Hippocampal formation (tissue), 2 donors: ENCODE measurements at places on chromosomes 4 and X.

DNA sequence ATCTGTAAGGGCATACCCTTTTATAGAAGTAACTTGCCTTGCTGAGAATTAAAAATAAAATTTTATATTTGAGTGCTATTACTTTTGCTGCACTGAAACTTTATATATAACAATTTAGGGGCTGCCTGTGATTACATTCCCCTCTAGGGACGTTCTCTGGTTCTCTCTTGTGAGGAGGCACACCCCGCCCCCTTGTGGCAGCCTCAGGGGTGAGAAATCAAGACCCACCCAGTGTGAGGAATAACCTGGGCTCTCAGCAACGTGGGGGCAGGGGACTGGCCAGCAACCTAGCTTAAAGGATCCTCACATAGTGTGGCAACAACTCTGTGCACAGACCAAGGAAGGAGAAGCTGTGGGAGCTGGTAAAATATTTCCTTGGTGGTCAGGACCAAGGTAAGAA is 43.7 kb downstream of the MAGEA9 start:
- no peak for DNase-seq

DNA sequence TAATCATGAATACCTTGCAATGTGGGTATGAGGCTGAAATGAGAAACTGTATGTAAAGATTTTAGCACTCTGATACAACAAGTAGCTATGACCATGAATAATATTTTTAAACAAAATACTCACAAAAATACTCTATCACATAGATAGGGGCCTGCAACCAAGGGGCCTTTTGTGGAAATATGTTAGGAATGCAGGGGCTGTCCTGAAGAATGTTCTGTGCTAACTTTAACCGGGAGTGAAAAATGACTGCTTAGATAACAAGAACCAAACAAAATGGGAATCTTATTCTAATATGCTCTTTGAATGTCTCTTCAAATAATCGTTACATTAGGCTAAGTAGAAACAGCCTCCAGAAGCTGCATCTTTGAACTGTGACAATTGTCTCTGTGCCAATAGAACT is 37.9 kb upstream of the GYPA start:
- DNase-seq = no peak

DNA sequence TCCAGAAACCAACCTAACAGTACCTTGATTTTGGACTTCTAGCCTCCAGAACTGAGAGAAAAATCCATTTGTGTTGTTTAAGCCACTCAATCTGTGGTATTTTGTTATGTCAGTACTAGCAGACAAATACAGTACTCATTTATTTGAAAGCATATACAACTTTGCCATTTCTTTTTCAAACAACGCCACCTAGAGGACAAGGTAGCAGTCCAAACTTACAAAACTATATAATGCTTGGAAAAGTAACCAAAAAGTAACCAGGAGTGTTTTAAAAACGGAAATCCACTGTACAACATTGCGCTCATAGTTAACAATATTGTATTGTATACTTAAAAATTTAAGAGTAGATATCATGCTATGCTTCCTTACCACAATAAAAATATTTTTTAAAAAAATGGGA is 37.0 kb upstream of the FGF13 start:
- no peak for DNase-seq

GRCh38 chr4:150394046-150394445 is 187.9 kb upstream of the MAB21L2 start:
- DNase-seq = no peak

- no peak for DNase-seq
Observed at GRCh38 chrX:68492583-68492982, 6.3 kb upstream of the YIPF6 start.

DNA sequence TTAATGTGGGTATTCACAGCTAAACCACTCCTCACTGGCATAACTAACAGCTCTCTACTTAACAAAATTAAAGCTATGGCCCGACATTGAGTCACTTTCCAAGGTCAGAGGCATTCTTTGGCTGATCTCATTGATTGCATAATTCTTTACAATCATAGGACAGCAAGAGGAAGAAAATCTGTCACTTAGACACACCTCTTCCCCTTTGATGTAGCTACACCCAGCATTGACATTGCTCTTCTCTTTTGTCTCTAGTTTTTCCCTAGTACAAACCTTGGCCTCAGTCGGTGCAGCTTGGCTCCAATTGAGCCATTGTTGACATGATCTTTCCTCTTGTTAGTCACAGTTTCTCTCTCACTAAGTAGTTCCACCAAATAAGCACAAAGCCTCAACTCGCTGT is 313.3 kb upstream of the ACTRT1 start:
- DNase-seq = no peak

DNA sequence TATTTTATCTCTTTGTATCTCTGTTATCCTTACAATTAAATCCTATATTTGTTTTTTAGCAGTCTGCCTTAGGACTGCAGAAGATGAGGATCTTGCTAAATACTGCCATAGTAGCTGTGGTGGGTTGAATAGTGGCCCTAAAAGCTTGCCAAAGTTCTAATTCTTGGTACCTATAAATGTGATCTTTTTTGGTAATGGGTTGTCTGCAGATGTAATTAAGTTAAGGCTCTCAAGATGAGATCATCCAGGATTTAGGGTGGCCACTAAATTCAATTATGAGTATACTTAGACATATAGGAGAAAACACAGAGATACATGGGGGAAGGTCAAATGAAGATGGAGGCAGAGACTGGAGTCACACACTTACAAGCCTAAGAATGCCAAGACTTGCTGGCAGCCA is 1753.7 kb downstream of the RPA4 start:
- DNase-seq = no peak

- no peak for DNase-seq
Observed at GRCh38 chr4:189147005-189147929, 793.4 kb upstream of the FRG1 start.

DNA sequence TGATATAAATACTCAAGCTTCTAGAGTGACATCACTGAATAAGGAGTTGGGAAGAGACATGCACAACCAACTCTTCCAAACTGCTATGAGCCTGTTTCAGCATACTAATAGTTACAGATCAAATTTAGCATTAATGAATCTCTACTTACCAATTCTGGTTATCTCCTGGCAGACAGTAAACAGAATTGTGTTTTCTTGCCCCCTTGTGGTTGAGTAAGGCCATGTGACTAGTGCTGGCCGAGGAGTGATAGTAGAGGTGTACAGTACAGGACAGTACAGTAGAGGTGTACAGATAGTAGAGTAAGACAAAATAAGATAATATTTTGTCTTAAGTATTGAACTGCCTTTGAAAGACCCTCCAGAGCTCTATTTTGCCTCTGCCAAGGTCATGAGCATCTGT is 681.4 kb downstream of the GABRG1 start:
- DNase-seq = no peak

DNA sequence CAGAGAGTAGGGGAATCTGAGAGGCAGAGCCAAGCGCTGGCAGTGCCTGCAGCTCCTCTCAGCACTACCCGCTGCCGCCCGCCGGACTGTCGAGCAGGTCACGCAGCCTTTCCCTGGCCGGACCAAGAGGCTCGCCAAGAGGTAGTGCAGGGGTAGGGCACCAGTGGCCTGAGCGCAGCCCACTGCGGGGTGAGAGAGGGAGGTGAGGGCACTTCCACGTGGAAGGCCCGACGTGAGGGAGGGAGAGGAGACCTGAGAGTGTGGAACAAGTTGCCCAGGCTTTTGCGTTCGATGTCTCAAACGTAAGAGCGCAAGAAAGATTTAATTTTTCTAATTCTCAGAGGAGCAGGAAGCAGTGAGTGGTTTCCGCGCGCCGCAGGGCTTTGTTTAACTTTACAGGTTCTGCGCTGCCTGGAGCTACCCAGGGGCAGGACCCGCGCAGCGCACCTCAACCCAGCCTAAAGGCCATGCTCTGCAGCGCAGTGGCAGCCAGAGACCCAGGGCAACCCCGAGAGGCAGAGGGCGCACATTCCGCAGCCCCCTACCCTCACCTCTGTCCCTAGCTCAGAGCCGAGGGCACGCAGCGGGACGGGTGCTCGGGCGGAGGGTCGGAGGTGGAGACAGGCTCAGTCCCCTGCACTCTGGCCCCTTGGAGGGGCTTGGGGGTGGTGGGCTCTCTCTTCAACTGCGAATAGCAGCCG is 14.9 kb downstream of the ARHGAP36 start:
- DNase-seq = no peak

GRCh38 chr4:1872870-1873269 is 1.7 kb downstream of the NSD2 start:
- DNase-seq = no peak

DNA sequence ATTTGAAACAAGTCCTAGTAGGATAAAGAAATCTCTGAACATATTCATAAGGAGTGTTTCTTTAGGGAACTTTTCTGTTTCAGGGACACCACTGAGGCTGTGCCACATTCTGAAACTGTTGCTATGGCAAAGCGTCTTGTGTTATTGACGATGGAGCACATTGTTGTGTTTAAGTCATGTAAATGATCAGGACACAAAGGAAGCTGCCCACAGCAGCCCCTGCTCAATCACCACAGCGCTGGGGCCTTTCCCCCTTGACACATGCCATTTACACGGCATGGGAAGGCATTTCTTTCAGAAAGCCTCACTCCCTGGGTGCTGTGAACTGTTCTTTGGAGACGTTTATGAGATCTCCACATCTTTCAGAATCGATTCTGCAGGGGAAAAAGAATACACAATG is 39.8 kb upstream of the MID1 start:
- DNase-seq = no peak

DNA sequence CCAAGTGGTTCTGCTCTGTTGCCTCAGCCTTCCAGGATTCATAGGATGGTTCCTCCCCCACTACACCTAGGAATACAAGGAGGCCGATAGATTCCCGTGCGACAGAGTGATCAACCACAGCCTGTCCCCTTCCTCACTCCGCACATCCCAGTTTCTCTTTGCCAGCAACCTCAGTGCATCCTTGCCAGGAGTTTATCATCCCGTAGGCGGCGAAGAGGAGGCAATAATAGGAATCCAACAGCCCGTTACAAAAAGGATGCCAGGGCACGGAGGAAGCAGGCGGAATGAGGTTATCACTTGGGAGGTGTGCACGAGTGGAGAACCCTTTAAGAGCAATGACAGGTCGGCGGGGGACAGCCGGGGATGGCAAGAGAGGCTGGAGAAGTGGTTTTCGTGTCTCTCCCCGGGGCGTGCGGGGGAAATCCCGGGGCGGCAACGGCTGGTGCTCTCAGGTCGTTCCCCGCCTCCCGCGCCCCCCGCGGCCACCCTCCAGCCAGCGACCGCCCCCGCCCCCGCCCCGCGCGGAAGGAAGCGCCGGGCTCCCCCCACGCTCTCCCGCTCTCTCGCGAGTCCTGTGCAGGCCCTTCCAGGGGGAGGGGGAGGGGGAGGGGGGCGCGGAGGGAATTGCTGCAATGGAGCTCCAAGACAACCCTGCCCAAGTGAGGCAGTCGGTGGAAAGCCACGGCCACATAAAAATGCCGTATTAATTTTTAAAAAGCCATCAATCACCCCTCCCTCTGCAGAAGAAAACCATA is 1.6 kb downstream of the PPP3CA start:
- peak; percentile 64 for DNase-seq

- no peak for DNase-seq
Observed at GRCh38 chr4:153489856-153490558, 23.8 kb downstream of the TMEM131L start.

DNA sequence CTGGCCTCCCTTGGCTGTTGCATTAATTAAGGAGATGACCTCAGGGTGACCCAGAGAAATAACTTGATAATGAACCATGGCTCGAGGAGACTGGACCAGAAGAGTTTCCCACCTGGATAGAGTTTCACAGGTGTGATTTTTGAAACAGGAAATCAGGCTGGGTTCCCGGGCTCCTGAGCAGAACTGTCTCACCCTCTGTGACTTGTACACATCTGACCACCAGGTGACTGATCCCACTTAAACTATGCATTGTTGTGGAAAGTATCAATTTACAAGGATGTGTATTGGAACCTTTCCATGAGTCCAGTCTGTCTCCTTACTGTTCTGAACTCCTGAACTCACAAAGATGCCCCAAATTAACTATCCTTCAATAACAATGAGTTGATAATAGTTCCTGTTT is 220.3 kb downstream of the PTTG2 start:
- no peak for DNase-seq

DNA sequence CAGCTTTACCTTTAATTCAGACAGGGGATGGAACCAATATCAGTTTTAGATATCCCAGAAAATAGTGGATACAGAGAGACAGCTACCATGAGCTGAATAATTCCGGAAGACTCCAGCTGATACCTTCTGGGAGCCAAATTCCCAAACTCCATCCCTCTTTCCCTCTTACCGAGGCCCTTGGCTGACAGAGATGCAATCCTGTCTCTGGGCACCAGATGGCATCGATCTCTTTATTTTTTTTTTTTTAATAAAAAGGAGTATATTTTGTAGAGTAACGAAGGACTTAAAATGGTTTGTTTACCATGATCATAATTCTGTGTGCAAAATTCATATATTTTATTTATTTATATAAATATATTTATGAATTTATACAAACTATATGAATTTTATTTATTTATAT is 31.0 kb downstream of the RAB40A start:
- DNase-seq = no peak

DNA sequence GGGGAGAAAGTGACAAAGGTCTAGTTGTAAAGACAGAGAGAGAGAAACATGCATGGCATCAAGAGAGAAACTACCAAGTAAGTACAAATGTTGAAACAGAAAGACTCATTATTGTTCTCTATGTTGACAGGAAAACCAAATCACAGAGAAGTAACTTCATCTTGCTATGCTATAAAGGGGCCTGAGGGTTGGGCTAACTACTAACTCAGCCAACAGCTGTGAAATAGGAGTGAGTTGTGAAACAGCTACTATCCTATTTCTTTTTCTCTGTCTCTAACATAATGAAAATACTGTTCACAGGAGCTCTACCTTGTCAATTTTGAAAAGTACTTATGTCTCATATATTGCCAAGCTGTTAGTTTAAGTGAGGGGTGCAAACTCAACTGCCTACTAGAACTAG is 65.0 kb downstream of the MTMR8 start:
- DNase-seq = no peak

GRCh38 chr4:123833171-123833643 is 436.6 kb downstream of the SPRY1 start:
- no peak for DNase-seq

DNA sequence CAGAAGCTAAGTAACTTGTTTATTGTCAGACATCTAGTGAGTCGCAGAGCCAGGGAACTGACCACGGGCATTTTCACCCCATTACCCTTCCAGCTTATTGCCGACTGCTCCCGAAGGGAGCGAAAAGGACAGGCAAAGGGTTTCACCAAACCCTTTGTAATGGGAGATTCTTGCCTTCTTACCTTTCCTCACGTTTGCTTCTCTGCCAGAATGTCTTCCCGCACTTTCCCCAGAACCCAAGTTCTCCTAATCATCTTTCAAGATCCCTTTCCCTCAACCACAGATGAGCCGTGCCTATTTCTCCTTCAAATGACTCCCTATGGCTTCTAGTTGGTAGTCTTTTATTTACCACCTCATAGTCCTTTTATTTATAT is 520 bp upstream of the SRP72 start:
- DNase-seq = no peak
